ENCODE measurements at places on chromosomes 4 and X. TPM values are rescaled to one million over a fixed set of nuclear protein-coding genes. Genes with fewer than 3 reads are reported as not detected.
A peak's percentile ranks its signal among the peaks of the same experiment; 100 is the strongest.

The TRIM75 gene
- not detected for total RNA-seq

The AKAP4 gene
- not detected for total RNA-seq

The FANCB gene
- 15.2 TPM for total RNA-seq

The PAGE5 gene
- not detected for total RNA-seq

- no peaks in the 10 kb centered on the region for H3K36me3 ChIP-seq
- H3K27ac ChIP-seq = no peak overlapping the region
- H3K4me3 ChIP-seq = no peak overlapping the region
- no peak for DNase-seq
- no peaks in the 10 kb centered on the region for H3K4me1 ChIP-seq
These were observed 400.5 kb downstream of the PDGFC start for GRCh38 chr4:156571146-156571545.

DNA sequence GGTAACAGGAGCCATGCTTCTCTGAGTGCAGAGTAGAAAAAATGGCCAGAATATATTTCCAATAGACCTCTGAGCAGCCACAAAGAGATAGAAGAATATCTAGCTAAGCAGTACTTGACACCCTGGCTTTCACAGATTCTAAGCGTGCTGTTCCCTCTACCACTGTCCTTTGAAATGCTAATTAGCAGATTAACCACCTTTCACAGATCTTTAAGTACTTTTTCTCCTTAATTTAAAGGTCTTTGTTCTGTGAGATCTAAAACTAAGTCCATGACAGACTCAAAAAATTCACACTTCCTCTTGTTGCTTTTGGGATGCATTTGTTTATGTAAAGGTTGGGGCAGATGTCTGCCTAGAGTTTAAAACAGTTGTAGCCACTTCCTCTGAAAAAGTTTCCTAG, 28.3 kb upstream of the MAGEC2 start:
- no peaks in the 10 kb centered on the region for H3K27me3 ChIP-seq
- DNase-seq = no peak
- no peak overlapping the region for H3K4me3 ChIP-seq
- no peak overlapping the region for H3K27ac ChIP-seq

GRCh38 chrX:129622757-129623301, 31.9 kb downstream of the APLN start:
- H3K4me1 ChIP-seq = no peaks in the 10 kb centered on the region
- no peaks in the 10 kb centered on the region for H3K36me3 ChIP-seq
- no peaks in the 10 kb centered on the region for H3K27me3 ChIP-seq
- H3K27ac ChIP-seq = peak overlapping the region; percentile 60
- H3K4me3 ChIP-seq = no peak overlapping the region

- H3K4me3 ChIP-seq = peak overlapping the region; percentile 89
- H3K27me3 ChIP-seq = no peaks in the 10 kb centered on the region
- DNase-seq = peak; percentile 81
These were observed 797 bp downstream of the PKD2 start for GRCh38 chr4:88008122-88008742.

DNA sequence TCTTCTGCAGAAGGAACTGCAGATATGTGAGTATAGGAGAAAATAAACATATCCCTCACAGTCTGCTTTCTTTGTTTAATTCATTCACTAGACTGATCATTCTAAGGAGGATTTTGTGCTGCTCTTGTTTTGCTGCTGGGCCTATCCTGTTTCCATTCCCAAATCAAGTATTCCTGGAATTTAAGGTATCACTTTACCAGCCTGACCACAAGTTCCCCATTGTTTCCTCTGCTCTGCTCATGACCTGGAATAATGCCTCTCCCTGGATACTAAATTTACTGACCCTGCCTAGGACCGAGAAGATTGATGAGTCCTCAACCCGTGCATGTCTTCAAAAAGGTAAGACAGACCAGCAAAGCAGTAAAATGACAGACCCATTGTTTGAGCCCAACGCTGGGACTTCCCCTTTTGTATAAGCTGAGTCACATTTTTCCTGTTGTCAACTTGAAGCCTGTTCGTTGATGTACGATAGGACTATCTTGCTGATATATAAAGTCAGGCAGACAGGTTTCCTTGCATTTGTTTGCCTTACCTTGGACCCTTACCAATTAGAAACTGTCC, 85.5 kb upstream of the TET2 start:
- DNase-seq = peak; percentile 53
- H3K27me3 ChIP-seq = no peaks in the 10 kb centered on the region
- H3K27ac ChIP-seq = no peak overlapping the region
- no peak overlapping the region for H3K4me3 ChIP-seq
- H3K4me1 ChIP-seq = no peaks in the 10 kb centered on the region

DNA sequence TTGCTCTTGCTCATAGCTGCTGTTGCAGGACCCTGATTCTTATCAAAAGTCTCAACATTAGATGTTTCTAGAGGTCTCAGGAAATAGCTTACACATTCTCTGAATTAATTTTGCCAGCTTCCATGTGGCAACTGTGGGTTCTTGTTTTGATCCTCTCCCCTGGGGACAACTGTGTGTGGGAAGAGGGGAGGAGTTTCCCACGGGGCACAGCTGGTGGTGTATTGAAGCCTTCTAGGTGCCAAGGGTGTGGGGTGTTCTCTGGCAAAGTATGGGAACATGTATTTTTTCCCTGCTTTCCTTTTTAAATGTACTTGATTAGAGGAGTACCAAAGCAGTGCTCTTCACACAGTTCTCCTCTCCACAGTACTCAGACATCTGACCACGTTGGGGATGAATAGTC, 212.7 kb downstream of the RPA4 start:
- no peaks in the 10 kb centered on the region for H3K4me1 ChIP-seq
- H3K27me3 ChIP-seq = no peaks in the 10 kb centered on the region
- no peaks in the 10 kb centered on the region for H3K36me3 ChIP-seq

DNA sequence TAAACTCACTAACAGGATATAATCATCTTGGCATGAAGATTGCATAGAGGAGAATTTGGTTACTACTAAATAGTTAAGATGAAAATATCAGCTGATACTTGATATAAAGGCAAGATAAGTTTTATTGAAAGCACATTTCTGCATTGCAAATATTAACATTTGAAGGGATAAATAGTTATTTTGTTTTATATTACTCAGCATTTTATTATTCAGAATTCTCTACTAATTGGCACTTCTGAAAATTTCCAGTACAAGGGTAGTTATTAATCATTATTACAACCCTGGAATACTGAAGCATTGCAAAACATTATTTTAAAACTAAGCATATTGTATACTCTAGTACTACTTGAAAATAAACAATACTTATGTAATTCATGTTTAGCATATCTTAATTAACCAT, 32.7 kb upstream of the AREG start:
- no peaks in the 10 kb centered on the region for H3K36me3 ChIP-seq
- no peak overlapping the region for H3K27ac ChIP-seq
- H3K27me3 ChIP-seq = no peaks in the 10 kb centered on the region
- DNase-seq = no peak

DNA sequence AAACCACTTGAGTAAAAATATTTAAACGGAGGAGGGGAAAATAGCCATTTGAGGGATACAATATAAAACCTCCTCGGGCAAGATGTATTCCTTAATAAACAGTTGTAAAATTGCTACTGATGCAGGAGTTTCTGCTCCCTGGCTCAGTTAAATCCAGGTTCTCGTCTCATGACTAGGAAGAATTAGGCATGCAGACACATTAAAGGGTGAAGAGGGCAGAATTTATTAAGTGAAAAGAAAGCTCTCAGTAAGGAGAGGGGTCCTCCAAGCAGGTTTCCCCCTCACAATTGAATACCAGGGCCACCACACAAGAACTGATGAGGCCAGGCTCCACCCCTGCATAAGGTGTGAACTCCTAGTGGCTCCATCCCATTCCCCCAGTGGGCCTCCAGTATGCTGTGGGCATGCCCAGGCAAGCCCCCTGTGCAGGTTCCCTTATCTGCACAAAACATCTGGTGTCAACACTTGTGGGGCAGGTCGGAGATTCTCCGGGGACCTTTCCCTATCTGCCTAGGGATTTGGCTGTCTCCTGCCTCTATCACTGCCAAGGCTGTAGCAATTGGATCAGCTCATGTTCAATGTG, 80.4 kb downstream of the HS6ST2 start:
- peaks cover 16% of the 10 kb centered on the region for H3K4me1 ChIP-seq
- H3K27me3 ChIP-seq = no peaks in the 10 kb centered on the region
- H3K4me3 ChIP-seq = no peak overlapping the region

- peaks cover 20% of the 10 kb centered on the region for H3K36me3 ChIP-seq
- no peak for DNase-seq
- H3K4me3 ChIP-seq = no peak overlapping the region
- no peaks in the 10 kb centered on the region for H3K27me3 ChIP-seq
These were observed 115.9 kb downstream of the MAML3 start for GRCh38 chr4:140038031-140038533.

Measured in endodermal cell (in vitro differentiated cells).